Osteocyte (in vitro differentiated cells): ENCODE measurements at places on chromosomes 5 and 9.

GRCh38 chr5:153530357-153531143 lies 40.1 kb downstream of the GRIA1 start:
- no peak overlapping the region for H3K4me3 ChIP-seq
- H3K36me3 ChIP-seq: no peaks in the 10 kb centered on the region
- no peaks in the 10 kb centered on the region for H3K27me3 ChIP-seq
- DNase-seq: no peak
- peaks cover 23% of the 10 kb centered on the region for H3K4me1 ChIP-seq
- no peak overlapping the region for H3K27ac ChIP-seq

GRCh38 chr5:66877843-66878242 lies 281.6 kb downstream of the MAST4 start:
- no peak overlapping the region for H3K4me3 ChIP-seq
- no peaks in the 10 kb centered on the region for H3K27me3 ChIP-seq
- H3K4me1 ChIP-seq: peaks cover 7% of the 10 kb centered on the region
- H3K36me3 ChIP-seq: no peaks in the 10 kb centered on the region

DNA sequence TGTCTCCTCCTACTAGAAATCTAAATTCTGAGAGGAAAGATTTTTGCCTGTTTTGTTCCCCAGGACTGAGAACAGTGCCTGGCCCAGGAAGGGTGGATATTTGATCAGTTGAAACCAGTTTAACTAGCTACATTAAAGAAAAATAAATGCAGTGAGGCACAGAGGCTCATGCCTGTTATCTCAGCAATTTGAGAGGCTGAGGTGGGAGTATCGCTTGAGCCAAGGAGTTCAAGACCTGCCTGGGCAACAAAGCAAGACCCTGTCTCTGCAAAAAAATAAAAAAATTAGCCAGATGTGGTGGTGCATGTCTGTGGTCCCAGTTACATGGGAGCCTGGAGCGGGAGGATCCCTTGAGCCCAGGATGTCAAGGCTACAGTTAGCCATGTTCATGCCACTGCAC lies 104.8 kb upstream of the CPEB4 start:
- H3K27ac ChIP-seq: peak overlapping the region; percentile 97
- no peak for DNase-seq
- H3K36me3 ChIP-seq: no peaks in the 10 kb centered on the region
- no peak overlapping the region for H3K4me3 ChIP-seq
- H3K4me1 ChIP-seq: peaks cover 31% of the 10 kb centered on the region
- H3K27me3 ChIP-seq: no peaks in the 10 kb centered on the region

GRCh38 chr5:151499501-151500035 lies 52.2 kb downstream of the SLC36A1 start:
- peaks cover 33% of the 10 kb centered on the region for H3K4me1 ChIP-seq
- DNase-seq: no peak
- H3K27ac ChIP-seq: no peak overlapping the region
- no peaks in the 10 kb centered on the region for H3K36me3 ChIP-seq
- no peak overlapping the region for H3K4me3 ChIP-seq
- H3K27me3 ChIP-seq: no peaks in the 10 kb centered on the region

- DNase-seq: no peak
- H3K36me3 ChIP-seq: no peaks in the 10 kb centered on the region
- H3K4me1 ChIP-seq: no peaks in the 10 kb centered on the region
- H3K27ac ChIP-seq: no peak overlapping the region
- no peaks in the 10 kb centered on the region for H3K27me3 ChIP-seq
- H3K4me3 ChIP-seq: no peak overlapping the region
These were observed 850 bp upstream of the C6 start for GRCh38 chr5:41214182-41214581.

DNA sequence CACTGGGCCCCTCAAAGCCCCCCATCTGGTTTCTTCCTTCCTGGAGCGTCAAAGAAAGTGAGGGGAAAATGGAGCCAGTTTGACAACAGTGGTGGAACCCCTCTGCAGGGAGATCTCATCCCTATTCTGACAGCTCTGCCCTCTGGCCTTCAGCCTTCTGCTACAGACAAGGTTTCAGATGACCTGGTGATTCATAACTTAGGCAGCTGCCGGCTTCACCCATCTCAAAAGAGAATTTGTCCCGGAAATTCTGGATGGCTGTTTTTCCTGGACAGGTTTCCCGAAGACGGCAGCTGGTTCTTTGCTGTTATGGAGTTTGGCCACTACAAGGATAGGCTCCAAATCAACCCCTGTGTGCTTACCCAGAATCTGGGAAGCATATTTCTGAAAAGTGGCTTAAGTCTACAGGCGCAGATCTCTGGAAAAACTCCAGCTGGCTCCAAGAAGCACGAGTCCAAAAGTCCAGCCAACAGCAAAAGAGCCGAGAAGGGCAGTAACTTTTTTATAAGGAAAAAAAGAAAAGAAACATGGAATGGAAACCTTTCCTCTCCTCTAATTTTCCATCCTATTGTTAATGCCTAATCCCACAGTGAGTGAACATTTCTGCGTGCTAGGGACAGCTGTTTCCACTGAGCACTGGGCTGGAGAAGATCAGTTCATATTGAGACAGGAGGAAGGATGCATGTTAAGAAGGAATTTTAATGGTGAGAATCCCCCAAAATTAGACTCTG lies 54.5 kb downstream of the ZNF366 start:
- H3K4me3 ChIP-seq: peak overlapping the region; percentile 26
- DNase-seq: no peak
- no peaks in the 10 kb centered on the region for H3K36me3 ChIP-seq
- H3K27me3 ChIP-seq: no peaks in the 10 kb centered on the region
- peak overlapping the region; percentile 98 for H3K27ac ChIP-seq
- peaks cover 63% of the 10 kb centered on the region for H3K4me1 ChIP-seq
